Thoracic aorta (tissue), 2 donors: ENCODE measurements at places on chromosomes 16 and 17. TPM values are rescaled to one million over a fixed set of nuclear protein-coding genes. Genes with fewer than 3 reads are reported as not detected.

OR1A2 gene
- not detected for total RNA-seq

DNA sequence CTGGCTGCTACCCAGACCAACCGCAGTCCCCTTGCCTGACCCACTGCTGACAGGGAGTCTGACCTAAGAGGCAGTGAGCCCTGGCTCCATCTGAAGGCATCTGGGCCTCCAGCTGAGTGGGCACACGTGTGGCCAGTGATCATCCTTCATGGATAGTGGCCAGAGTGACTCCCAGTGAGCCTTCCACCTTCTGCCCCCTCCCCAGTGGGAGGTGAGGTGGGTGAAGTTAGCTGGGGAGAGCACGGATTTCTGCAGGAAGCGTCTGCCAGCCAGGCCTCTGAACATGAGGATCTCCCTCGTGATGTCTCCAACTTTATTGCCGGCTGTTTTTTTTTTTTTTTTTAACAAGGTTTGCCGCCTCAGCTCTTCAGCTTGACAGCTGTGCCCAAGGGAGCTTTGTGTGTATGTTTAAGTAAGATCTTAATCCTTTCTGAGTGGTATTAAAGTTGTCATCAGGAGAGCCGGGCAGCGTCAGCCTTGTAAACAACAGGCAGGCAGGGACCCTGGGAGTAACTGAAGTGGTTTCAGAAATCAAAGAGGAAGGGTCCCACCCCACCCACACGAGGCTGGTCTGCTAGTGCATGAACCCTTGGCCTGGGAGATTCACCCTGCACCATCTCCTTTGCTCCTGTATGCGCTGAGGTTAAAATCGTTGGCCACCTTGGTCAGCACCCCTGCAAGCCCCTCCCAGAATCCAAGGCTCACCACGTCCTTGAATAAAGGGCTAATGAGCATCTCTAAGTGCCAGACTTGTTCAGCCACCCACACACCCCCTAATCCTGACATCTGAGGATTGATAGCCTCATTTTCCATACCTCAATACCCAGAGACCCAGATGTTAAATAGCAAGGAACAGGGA, 33.3 kb downstream of the RHBDL3 start:
- DNase-seq = no peak

- DNase-seq = no peak
Observed at GRCh38 chr17:75639771-75640555, 6.7 kb downstream of the SMIM5 start.

DNA sequence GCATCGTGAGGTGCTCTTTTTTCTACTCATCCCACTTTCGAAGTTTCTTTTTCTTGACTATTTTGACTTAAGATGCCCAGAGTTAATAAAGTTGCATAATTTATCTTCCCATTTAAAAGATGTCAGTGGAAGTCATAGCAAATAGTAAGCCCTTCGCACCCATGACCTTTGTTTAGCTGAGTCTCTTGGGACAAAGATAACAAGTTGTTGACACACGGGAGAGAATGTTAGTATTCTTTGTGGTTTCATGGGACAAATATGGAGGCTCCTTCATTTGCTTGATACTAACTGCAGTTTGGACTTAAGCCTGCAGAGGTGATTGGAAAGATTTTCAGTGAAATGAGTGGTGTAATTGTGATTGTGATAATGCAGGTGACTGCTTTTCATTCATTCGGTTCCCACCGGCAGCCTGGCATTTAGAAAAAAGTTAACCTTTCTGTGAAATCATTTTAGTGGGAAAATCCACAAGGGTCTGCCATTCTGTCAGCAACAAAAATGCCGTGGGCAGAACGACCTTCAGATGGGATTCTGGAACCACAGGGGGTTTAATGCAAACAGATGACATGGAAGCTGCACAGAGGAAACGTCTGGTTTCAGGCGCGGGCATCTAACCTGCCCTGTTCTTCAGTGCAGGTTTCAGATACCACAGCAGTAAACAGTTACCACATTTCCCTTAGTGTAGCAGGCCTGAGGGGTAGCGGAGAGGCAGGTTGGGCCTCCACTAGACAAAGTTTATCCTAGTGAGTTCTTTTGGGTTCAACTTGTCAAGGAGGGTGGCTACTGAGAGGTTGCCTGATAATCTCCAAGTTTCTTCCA, 123.0 kb downstream of the RPTOR start:
- no peak for DNase-seq

TRAP1 gene
- 33.2 TPM for total RNA-seq

DNA sequence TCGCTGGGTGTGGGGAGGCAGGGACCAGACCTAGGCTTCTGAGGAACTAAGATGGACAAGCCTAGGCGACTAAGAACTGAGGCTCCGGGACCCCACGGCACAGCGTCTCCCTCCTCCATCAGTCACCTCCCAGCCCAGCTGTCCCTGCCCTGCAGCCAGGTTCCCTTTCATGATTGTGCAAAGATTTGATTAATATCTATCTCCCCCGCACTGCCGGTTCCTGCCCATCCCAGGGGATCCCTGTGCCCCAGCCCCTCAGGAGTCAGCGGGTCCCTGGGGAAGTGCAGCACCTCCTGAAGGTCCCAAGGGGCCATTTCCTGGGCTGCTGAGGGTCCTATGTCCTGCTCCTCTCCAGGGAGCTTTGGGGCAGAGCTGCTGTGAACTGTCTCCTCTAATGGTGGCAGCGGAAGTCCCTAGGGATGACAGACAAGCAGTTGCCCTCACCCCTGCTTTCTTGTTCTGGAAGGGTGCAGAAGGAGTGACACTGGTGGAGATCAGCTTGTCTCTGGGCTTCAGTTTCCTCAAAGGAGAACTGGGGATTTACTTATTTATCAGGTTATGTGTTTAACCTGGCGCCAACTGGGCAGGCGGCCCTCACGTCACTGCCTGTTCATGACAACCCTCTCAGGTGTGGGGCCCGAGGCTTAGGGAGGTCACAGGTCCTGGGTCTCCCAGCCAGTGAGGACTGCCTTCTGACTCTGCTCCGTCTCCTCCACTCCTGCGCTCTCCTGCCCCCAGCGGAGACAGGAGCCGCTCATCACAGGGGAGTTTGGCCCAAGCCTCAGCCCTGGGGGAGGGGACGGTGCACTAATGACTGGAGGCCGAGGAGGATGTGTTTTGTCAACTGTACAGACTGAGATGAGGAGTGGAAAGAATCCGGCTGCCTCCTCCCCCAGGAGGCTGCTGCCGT, 1.9 kb upstream of the C16orf74 start:
- no peak for DNase-seq

- no peak for DNase-seq
Observed at GRCh38 chr16:31709181-31709580, 164.4 kb upstream of the ZNF267 start.

- no peak for DNase-seq
Observed at GRCh38 chr17:78125138-78125913, 3.2 kb downstream of the TMC6 start.

NPIPA8 gene
- total RNA-seq = not detected

NPIPB9 gene
- total RNA-seq = 8.4 TPM

GRCh38 chr17:56808503-56808902, 25.2 kb downstream of the C17orf67 start:
- DNase-seq = no peak

- no peak for DNase-seq
Observed at GRCh38 chr17:49359990-49360795, 1.9 kb downstream of the ZNF652 start.

DNA sequence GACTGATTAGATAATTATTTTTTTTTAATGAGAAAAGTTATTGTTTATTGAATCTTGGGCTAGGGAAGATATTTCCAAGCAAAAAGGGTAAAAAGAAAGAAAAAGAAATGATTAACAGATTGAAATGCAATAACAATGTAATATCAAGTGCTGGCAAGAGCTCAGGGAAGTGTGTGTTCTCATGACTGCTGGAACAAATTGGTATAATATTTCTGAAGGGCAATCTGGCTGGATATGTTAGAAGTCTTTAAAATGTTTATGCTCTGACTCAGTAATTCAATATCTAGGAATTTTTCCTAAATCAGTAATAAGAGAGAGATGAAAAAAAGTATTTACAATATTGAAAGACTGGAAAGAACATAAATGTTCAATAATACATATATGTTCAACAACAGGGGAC, 7.6 kb upstream of the ZNF624 start:
- no peak for DNase-seq

- no peak for DNase-seq
Observed at GRCh38 chr17:59520251-59520650, 45.2 kb upstream of the DHX40 start.

CES1 gene
- 22.7 TPM for total RNA-seq

- DNase-seq = no peak
Observed at GRCh38 chr17:7490144-7490543, 6.0 kb downstream of the POLR2A start.

DNA sequence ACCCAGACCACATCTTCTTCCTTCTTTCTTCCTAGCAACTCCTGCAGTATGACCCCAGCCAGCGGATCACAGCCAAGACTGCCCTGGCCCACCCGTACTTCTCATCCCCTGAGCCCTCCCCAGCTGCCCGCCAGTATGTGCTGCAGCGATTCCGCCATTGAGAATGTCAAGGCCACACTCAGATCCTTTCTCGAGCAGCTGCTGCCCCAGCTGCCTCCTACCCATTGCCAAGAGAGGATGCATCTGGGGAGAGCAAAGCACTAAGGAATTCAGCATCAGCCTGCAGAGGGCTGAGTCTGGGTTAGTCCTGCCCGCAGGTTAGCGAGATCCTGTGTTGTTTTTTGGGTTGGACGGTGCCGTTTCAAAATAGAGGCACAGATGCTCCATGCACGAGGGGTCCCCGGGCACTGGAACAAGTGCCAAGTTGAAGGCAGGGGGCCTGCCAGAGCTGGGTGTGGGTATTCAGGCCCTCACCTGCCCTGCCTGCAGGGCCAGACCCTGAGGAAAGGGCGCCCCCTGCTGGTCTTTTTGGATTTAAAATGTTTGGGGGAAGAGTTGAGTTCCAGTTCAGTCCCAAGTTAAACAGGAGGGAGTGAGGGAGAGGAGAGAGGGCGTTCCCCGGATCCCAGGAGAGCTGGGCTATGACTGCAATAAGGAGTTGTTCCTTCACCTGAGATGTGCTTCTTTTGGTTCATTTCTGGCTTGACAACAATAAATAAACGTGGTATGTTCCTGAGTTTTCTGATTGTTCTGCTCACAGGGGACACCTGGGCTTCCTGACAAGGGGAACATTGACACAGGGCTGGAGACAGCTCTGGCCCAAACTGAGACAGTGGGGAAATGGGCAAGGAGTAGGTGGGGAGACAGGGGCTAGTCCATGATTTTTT, 4.9 kb downstream of the CDK3 start:
- peak; percentile 19 for DNase-seq

DNA sequence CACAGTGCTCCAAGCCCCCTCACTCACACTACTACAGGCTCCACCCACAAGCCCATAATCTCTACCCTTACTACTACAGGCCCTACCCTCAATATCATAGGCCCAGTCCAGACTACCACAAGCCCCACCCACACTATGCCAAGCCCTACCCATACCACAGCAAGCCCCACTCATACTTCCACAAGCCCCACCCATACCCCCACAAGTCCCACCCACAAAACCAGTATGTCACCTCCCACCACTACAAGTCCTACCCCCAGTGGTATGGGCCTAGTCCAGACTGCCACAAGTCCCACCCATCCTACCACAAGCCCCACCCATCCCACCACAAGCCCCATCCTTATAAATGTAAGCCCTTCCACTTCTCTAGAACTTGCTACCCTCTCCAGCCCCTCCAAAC, 13.8 kb downstream of the RIPOR1 start:
- DNase-seq = no peak

CIAO2B gene
- total RNA-seq = 23.2 TPM

- no peak for DNase-seq
Observed at GRCh38 chr17:67336859-67337258, 29.5 kb downstream of the PSMD12 start.

DNA sequence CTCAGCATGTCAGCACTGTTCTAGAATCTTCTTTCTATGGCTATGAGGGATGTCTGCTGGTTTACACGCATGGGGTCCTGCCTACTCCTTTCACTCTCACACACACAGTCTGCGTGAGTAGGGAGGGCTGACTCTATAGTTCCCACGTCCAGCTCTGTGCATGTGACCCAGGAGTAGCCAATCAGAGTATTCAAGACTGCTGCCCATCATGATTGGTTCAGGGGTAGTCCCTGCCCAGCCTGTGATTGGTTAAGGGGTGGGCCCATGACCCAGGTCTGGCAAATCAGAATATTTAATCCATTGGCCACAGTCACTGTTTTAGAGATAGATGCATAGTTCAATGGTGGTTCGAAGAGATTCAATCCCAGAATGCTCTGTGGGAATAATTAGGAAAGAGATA, 151.3 kb upstream of the IRX3 start:
- no peak for DNase-seq

FOXN1 gene
- not detected for total RNA-seq

- DNase-seq = no peak
Observed at GRCh38 chr16:71230122-71230845, at the start of gene HYDIN. Gene HYDIN, minus strand, starts transcription at chr16:71230722. Its CDS starts 43,827 bp downstream, at chr16:71186895.
